ENCODE measurements at places on chromosomes 3 and 15. TPM values are rescaled to one million over a fixed set of nuclear protein-coding genes. Genes with fewer than 3 reads are reported as not detected.

TTLL13 gene
- total RNA-seq: 0.46 TPM

FGF12 gene
- total RNA-seq: 0.16 TPM

LCTL gene
- not detected for total RNA-seq

ZNF80 gene
- 0.88 TPM for total RNA-seq

SPATA12 gene
- not detected for total RNA-seq

DNA sequence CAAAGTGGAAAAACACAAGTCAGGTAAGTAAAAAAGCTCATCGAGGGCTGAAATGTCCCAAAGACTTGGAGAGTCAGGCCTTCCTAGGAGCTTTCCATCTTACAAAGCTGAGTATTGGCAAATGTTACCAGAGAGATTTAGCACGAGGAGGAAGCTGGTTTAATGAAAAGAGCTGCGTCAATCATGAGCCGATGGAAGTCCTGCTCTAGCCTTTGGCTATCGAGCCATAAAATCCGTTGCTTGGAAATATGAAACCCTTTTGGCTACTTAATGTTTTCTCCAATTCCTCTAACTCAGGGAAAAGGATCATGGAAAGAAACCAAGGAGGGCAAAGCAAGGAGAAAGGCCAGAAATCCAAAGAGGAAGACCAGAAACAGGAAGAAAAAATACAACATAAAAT is 1074.6 kb downstream of the FHIT start:
- DNase-seq: no peak
- no peaks in the 10 kb centered on the region for H3K36me3 ChIP-seq
- no peak overlapping the region for H3K27ac ChIP-seq
- no peak overlapping the region for H3K4me3 ChIP-seq
- H3K4me1 ChIP-seq: no peaks in the 10 kb centered on the region

DNA sequence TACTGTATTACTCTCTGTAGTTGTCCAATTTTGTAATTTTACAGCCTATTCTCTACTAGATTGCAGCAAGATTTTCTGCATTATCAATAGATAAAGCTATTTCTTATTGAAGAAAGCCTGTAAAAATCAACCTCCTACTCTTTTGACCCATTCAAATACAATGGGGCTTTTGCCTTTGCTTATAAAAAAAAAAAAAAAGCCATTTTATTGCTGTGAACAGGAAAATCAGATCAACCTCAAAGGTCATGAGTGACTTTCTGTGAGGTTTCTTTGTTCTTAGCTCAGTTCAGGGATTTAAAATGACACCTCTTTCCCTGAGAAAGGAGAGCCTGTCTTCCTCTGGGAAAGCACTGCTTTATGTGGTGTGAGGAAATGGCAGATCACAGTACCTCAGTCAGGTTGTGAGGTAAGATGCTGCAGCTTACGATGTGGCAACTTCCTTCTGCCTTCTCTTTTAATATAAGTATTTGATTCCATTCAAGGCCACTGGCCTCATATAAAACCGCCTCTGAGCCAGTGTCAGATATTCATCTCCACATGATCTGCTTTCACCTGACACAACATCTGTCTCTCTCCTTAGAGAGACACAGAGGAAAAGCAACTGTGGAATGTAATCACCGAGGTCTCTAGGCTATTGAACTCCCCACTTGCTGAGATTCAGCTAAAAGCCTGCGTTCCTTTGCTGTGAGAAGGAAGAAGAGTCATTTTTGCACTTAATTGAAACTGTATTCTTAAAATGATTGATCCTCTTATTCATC is 161.5 kb upstream of the MB21D2 start:
- no peak overlapping the region for H3K4me3 ChIP-seq
- H3K4me1 ChIP-seq: no peaks in the 10 kb centered on the region
- no peaks in the 10 kb centered on the region for H3K36me3 ChIP-seq
- no peak for DNase-seq
- no peaks in the 10 kb centered on the region for H3K27me3 ChIP-seq
- H3K27ac ChIP-seq: no peak overlapping the region

GRCh38 chr3:168061332-168061996 is 34.3 kb downstream of the GOLIM4 start:
- no peaks in the 10 kb centered on the region for H3K27me3 ChIP-seq
- H3K4me3 ChIP-seq: no peak overlapping the region
- H3K36me3 ChIP-seq: no peaks in the 10 kb centered on the region
- no peaks in the 10 kb centered on the region for H3K4me1 ChIP-seq

DNA sequence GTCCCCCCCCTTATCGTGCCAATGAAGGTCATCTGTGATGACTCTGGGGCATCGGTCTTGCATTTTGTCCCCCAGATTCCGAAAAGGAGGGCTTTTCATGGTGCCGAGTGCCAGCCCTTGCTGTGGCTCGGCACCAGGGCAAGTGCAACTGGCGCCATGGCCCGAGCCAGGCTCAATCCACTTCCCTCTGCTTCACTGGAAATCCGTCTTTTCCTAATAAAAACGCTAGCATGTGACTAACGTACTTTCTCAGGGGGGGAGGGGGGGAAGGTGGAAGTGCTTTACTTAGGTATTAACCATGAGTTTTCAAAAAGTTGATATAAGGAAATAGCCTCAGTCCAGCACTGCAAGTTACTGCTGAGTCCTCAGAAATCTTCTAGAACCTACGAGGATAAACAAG is 20.5 kb downstream of the TRPM1 start:
- DNase-seq: no peak
- peaks cover 40% of the 10 kb centered on the region for H3K27me3 ChIP-seq
- H3K4me3 ChIP-seq: peak overlapping the region; percentile 10
- no peak overlapping the region for H3K27ac ChIP-seq
- H3K4me1 ChIP-seq: no peaks in the 10 kb centered on the region

DNA sequence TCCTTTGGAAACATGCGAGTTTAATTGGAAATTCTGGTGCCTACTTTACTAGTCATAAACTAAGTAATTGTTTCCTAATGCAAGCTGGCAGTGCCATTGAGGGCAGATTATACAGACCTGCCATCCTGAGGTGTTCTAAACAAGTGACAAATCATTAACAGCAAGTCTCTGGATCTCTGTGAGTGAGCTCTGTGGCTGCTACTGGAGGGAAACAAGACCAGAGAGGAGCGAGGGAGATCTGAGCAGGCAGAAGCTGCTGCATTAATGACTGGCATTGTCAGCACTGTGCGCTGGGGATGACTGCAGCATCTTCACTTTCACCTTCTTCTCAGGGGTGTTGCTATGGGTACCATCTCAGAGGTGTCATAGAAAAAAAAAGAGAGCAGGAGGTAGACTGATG is 308.4 kb upstream of the DPH6 start:
- no peaks in the 10 kb centered on the region for H3K27me3 ChIP-seq
- DNase-seq: no peak
- no peak overlapping the region for H3K4me3 ChIP-seq
- no peak overlapping the region for H3K27ac ChIP-seq

Data from T-cell (primary cell).